ENCODE measurements at places on chromosomes 2 and 18.

- DNase-seq = no peak
Measured at GRCh38 chr18:67661555-67661954, 145.0 kb upstream of the DSEL start.

GRCh38 chr18:27785815-27786471 is 391.0 kb downstream of the CDH2 start:
- DNase-seq = no peak

DNA sequence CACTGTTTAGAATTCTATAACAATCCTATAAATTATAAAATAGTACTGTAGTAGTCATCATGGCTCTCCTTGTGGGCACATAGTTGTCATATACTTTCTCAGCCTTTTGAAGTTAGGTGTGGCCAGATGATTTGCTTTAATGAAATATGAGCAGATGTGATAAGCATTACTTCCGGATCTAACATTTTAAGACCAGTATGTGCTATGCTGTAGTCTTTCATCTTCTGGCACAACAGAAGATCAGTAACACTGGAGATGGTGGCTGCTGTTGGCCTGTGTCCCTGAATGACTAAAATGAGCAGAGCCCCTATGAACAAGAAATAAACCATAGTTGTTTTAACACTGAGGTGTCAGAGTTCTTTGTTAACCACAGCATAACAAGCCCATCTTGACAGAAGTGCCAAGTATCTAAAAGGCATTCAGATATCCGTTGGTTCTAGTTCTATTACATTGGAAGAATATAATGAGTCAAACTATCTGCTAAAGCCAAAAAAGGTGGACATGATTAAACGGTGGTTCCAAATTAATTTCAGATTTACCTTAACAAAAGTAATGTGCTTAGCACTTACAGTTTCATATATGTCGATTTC is 6.3 kb downstream of the MEX3C start:
- no peak for DNase-seq

DNA sequence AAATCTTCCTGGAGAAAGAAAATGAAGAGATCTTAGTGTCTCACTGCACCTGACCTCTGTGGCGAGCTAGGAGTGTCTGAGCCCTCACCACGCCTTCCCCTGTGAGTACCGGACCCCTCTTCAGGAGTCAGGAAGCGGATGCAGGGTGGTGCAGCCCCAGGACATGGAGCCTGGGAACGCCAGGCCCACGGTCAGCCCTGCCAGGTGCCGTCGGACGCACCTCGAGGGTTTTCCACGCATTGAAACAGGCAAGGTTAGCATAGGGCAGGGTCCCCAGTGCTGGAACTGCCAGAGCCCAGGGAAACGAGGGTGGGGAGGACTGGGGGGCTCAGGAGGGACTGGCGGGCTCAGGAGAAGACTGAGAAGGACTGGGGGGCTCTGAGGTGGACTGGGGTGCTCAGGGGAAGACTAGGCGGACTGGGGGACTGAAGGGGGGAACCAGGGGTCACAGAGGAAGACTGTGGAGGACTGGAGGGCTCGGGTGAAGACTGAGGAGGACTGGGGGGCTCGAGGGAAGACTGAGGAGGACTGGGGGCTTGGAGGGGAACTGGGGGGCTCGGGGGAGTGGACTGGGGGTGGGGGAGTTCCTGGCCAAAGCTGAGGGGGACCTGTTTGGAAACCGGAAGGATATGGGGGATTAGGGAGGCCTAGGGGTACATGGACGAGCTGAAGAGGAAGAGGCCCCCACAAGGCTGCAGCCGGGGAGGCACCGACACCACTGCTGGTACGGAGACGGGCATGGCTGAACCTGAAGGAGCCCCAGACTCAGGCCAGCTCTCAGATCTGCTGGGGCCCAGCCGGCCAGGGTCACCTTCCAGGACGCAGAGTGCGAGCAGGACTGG is 65.2 kb upstream of the SNTG2 start:
- DNase-seq = no peak

DNA sequence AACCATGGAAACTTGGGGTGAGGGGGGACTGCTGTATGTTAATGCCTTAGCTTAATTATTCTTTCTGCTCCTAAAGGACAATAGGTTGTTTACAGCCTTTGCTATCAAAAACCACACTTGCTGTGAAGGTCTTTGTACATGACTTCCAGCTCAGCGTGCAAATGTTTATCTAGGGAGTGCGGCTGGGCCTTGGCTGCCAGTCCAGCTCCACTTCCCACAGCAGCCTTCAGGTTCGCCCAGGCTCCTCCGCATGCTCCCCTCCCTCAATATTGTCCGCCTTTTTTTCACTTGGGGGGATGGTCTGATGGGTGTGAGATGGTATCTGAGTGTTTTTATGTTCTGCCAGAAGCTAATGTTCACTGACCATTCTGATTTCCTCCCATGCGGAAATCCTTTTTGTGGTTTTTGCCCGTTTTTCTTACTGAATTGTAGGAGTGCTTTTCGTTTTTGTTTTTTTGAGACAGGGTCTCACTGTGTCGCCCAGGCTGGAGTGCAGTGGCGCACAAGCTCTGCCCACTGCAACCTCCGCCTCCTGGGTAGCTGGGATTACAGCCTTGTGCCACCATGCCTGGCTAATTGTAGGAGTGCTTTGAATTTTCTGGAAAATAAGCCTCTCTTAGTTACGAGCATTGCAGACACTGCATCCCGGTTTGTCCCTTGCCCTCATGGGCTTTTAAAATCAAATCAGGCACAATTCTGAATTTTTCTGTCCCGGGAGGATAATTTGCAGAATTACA is 28.8 kb downstream of the SH3BP4 start:
- no peak for DNase-seq

DNA sequence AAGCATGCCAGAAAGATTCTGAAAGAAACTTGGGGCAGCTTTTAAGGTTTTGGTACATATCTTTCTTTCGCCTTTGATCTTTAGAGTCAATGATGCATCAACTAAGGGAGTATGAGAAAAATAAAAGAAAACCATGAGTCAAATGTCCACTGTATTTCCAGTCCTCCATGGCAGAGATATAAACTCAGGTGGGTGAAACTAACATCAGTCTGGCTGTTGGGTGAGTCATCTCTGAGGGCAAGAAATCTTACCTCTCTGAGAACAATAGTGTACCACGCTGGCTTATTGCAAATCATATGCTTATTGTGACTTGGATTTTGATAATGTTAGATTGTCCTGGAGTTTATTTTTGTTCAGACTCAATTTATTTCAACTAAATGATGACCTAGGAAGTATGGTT is 521.0 kb downstream of the PLCL1 start:
- DNase-seq = no peak

DNA sequence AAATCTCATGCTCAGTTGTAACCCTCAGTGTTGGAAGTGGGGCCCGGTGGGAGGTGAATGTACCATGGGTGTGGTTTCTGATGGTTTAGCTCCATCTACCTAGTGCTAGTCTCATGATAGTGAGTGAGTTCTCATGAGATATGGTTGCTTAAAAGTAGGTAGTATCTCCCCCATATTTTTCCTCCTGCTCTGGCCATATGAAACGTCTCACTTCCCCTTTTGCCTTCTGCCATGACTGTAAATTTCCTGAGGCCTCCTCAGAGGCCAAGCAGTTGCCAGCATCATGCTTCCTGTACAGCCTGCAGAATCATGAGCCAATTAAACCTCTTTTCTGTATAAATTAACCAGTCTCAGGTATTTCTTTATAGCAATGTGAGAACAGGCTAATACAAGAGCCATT is 62.8 kb upstream of the RNF152 start:
- no peak for DNase-seq

- DNase-seq = no peak
Measured at GRCh38 chr2:120604767-120605166, 130.9 kb upstream of the GLI2 start.

GRCh38 chr2:65626831-65627230 is 194.4 kb upstream of the SPRED2 start:
- DNase-seq = no peak

DNA sequence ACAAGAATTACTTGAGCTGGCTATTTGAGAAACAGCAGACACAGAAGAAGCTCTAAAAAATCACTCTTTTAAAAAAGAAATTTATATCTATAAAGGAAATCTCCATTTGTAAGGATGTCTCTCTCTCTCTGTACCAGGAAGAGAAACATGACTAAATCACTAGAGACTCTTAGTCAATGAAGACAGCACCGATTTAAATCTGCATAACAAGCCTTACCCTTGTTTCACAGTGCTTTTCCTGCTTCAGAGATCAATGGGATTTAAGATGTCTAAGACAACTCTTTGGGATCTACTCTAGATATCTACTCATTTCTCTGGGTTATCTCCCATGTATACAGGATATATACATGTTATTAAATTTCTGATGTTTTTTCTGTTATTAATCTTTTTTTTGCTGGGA is 359.2 kb upstream of the RND3 start:
- no peak for DNase-seq

GRCh38 chr2:143745060-143745459 is 615.8 kb downstream of the ARHGAP15 start:
- no peak for DNase-seq

GRCh38 chr2:165120740-165121467 is 82.9 kb downstream of the SCN3A start:
- DNase-seq = no peak

GRCh38 chr18:62420513-62421209 is 95.6 kb downstream of the TNFRSF11A start:
- DNase-seq = peak; percentile 74

- DNase-seq = no peak
Measured at GRCh38 chr2:67662222-67662621, 265.1 kb downstream of the ETAA1 start.

DNA sequence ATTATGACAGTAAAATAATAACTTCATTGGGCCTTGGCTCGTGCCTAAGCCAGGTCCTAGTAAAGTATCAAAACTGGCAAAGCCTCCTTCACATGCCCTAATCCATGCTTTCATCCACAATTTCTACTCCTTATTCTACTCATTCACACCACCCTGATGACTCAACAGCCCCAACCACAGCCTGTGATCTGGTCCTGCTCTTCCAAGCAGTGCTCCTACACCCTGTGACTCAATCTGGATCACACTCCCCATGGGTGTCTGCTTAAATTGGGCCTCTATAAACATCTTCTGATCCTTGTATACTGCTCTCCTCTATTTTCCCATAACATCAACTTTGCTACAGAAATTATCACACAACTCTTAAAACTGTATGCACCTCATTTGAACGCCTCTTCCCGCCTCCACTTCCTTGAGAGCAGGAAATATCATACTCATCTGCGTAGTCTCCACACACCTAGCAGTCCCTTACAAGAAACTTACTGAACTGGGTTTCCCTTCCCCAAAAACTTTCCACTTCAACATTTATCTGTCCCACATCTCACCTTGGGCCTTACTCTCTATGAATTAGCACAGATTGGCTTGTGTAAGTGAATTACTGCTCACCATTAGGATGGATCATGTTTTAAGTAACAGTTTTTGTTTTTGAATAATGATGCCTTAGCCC is 15.9 kb downstream of the GTF3C3 start:
- DNase-seq = peak; percentile 3

DNA sequence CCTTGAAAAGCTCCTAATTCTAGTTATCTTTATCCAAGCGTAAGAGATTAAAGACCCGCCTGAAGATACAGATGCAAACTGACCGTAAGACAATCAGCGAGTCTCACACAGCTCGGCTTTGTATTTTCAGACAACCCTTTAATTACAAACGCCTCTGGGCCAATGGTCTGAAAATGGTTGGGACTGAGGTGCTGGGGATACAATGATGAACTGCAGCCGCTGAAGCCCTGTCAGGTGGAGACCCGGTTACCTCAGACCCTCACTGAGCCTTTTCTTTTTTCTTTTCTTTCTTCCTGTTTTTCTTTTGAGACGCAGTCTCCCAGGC is 715 bp upstream of the CFAP36 start:
- DNase-seq = peak; percentile 25

GRCh38 chr2:203928849-203929248 is 7.7 kb upstream of the ICOS start:
- DNase-seq = no peak

GRCh38 chr2:133378928-133379549 is 189.2 kb downstream of the NCKAP5 start:
- no peak for DNase-seq

DNA sequence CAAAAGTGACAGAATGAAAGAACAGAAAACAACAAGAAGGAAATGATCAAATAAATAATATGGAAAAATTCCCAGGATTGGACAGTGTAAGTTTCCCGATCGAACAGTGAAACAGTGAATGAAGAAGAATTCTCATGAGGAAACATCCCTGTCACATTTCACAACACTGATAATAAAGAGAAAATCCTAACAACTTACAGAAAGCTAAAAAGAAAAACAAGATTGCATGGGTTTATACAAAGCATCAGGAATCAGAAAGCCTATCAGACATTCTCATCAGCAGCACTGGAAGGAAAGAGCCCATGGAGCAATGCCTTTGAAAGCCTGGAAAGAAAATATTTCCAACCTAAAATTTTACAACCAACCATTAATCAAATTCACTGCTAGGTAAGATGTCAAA is 9.9 kb upstream of the COL6A3 start:
- no peak for DNase-seq

DNA sequence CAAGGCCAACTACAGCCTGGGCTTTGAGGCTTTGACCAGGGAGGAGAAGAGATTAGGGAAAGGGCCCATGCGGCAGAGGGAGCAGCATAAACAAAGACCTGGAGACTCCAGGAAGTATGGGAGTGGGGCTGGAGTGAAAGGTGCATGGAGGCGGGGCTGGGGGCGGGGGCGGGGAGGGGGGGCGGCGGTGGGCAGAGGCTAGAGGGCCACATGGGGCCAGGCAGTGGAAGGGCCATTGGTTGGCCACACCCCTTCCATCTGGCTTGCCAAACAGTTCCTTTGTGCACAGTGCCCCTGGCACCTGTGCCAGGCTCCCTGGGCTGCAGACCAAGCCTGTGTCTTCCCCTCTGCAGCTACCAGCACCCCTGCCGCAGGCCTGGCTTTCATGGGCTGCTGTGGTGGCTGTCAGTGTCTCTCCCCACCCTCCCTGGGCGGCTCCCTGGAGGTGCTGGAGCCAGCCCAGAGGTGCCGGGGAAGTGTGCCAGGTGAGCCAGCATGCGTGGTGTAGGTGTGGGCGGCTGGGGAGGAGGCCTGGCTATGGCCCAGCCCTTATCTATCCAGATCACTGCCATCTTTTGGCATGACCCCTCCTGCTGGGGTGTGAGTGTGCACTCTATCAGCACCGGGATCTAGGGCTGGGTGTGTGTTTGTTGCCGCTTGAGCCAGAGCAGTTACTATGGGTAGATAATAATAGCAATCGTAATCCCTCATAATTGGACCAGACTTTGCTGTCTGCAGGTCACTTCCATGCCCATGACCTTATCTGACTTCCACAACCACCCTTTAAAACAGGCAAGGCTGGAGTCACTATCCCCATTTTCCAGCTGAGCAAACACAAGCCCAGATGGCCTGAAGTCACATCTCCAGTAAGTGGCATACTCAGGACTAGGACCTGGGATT is 30.5 kb downstream of the DNMT3A start:
- no peak for DNase-seq

DNA sequence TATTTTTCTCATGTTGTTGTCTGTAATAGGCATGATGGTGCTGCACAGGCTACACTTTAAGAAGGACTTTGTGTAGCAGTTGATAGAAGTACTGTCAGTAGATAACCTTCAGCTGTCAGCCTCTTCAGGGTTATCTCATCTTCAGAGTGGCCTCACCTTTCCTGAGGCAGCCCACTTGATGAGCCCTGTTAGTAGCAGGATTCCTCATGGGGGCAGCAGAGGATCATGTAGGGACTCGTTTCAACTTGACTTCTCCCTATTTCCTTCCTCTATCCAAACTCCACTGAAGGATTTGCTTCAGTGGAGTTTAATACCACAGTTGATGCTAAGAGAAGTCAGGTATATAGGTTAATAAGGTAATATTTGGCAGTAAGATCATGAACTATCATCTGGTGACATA is 530.3 kb upstream of the FSIP2 start:
- DNase-seq = peak; percentile 2

Measured in GM20000 (cell line).